ENCODE measurements at places on chromosomes 2 and 18.

- DNase-seq: no peak
These were observed 101.2 kb downstream of the ZNF236 start for GRCh38 chr18:76923485-76924085.

- no peak for DNase-seq
These were observed 37.9 kb downstream of the HPCAL1 start for GRCh38 chr2:10340593-10340975.

GRCh38 chr2:881204-881918, 69.3 kb upstream of the SNTG2 start:
- DNase-seq: no peak

- DNase-seq: no peak
These were observed 191.9 kb downstream of the MC4R start for GRCh38 chr18:60180671-60181070.

DNA sequence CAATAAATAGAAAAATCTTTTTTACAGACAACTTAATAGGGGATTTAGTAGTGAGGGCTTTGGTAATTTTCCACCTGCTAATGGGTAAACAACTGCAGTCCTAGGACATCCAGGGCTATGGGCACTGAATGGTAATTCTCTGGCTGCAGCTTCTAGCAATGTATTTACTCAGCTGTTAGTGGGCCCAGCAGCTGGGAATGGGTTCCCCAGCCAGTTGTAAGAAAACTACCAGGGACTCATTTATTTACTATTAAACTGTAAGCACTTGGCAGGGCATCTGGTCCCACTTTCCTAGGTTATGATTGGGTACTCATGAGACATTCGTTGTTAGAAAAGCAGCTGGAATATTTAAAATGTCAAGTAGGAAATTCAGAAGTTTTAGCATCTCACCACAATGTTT, 363.8 kb upstream of the TRIB2 start:
- no peak for DNase-seq

GRCh38 chr2:176088937-176089842, 3.3 kb upstream of the HOXD13 start:
- no peak for DNase-seq

- no peak for DNase-seq
These were observed 5.9 kb downstream of the CSRNP3 start for GRCh38 chr2:165475277-165476004.

DNA sequence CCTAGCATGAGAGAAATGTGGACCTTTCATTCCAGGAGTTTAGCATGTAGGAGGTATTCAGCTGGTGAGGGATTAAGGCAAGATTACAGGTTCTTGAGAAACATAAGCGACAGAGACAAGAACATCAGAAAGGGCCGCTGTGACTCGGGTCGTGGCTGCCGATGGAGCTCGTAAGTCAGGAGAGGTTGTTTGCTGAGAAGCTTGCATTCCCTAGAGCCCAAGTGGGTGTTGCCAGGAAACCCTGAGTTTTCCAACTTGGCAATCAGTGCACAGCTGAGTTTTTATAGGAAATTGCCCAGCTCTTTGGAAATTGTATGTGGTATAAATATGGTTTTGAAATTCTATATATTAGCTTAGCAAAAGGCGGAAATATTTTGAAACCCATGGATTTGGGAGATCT, 46.4 kb upstream of the CYP1B1 start:
- no peak for DNase-seq

DNA sequence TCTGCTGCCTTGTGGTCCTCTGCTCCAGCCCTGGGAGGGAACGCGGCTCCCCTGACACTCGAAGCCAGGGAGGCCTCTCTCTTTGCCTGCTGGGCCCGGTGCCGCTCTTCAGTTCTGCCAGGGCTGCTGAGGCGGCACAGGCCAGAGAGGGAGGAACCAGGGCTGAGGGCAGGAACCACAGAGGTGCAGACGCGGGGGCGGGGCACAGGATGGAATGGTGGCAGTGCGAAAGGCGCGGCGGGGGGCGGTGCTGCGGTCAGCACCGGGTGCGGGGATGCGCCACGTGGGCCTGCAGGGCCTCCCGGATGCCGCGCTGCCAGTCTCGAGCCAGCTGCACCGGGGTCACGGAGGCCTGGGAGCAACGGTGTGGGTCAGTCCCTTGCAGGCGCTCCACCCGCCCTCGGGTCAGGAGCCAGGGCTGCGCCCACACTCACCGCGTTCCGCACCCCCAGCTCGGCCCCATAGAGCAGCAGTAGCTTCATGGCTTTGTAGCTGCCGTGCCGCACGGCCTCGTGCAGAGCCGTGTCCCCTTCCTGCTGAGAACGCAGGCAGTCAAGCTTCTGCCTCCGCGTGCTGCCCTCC, 4.4 kb downstream of the ANKRD23 start:
- peak; percentile 79 for DNase-seq

DNA sequence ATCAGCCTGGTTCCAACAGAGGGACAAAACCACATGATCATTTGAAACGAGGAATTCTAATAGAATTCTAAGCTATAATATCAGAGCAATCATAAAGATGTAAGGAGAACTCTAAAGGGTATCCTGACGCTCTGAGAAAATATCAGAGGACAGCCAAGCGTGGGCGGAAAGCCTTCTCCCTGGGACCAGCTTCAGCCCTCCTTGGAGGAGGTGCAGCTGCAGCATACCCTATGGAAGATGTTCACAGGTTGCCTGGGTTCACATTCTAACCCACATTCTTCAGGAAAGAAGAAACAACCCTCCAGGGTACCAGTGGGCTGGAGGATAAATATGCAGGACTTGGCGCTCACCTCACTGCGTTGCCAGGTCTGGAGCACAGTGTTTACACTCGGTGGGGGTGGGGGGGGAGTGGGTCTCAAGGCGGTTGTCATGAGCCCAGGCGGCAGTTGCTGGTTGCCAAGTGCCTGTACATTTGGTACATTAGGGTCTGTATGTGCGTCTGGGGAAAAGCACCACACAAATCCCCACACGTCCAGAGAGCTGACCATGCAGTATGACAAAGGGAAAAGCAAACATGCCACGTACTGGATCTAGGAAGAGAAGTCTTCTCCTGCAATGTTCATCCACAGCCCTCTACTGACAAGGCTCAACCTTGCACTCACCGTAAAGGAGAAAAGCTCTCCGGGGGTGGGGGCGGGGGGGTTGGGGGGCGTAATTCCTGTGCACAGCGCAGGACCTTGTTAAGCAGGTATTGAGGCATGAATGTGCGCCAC, 80.5 kb downstream of the CDH19 start:
- no peak for DNase-seq

DNA sequence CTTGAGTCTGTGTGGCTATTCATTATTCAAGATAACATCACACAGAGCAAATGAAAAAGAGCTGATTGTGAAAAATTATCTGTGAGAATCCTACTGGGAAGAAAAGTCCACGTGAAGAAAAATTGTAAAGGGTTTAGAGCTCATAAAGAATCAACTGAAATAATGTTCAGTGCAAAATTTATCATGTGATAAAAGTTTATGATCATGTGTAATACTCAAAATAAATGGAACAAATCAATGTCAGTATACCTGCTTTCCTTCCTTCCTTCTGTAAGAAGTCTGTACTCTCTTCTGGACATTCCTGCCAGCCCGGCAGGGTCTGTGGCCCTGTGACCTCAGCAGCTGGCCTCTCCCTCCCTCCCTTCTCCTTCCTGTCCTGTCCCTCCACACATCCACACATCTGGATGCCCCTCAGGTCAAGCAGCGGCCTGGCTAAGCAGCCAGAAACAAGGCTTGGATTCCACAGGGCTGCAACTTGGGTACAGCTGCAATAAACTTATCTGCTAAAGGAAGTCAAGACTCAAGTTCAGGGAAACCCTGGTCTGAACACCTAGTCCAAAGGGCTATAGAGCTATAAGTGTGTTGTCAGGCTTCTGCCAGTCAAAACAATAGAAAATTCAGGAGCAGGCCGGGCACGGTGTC, 172.1 kb downstream of the MREG start:
- no peak for DNase-seq

DNA sequence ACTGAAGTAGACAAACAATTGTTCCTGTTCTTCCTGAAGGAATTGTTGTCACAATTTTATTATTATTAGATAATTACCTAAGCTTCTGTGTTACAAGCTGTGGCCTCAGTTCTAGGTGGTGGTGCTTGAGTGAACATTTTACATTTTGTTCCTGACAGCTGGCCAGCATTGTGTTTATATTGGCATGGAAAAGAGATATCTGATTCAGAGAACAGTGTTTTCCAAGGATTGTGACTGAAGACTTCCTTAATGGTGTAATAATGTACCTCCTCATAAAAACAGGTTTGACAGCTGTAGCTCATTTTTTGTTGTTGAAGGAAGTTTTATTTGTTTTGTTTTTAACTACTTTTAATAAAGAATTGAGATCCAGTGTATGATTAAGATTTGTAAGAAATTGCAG, 95.2 kb downstream of the EPB41L5 start:
- DNase-seq: no peak

GRCh38 chr2:96254571-96254970, 11.2 kb downstream of the TMEM127 start:
- no peak for DNase-seq

DNA sequence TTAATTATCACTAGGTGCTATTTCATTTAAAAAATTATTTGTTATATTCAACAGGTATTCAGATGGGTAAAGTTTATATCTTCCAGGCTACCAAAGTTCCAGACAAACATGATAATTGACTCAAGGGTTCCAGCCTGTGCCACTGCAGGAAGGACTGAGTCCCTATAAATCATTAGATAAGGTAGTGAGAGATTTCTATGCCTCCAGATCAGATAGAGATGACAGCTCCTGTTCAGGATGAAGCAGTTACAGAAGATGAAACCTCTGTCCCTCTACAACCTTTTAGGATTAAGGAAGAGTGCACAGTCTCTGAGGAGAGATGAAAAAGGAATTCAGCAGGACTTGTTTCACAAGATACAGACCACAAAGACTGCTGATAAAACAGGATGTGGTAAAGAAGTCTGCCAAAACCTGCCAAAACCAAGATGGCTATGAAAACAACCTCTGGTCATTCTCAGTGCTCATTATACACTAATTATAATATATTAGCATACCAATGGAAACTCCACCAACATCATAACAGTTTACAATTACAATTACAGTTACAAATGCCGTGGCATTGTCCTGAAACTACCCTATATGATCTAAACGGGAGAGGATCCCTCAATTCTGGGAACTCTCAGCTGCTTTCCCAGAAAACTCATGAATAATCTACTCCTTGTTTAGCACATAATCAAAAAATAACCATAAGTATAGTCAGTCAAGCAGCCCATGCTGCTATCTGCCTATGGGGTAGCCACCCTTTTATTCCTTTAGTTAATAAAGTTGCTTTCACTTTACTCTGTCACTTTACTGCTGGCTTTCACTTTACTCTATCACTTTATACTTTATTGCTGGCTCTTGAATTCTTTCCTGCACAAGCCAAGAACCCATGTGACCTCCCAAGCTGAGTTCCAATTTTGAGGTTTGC, 288.5 kb downstream of the PDE11A start:
- no peak for DNase-seq

DNA sequence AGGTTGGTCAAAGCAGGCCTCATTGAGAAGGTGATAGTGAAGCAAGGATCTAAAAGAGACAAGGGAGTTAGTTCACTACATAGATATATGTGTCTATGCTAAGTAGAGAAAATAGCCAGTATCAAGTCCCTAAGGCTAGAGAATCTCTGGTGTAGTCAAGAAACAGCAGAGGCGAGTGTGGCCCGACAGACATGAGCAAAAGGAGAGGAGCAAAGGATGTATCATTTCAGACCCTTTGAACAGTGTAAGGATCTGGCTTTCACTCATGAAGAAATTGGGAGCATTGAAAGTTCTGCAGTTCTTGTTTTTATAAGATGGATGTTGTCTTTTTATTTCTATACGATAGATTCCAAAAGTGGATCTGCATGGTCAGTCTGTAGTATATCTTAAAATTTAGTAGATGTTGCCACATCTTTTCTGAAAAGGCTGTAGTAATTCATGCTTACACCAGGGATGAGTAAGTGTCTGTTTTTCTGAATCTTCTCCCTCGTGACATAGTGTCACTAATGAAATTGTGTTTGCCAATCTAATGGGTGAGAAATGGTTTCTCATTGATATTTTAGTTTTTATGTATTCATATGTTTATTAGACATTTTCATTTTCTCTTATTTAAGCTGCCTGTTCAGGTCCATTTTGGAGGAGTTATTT, 18.8 kb downstream of the SP100 start:
- no peak for DNase-seq

- DNase-seq: no peak
These were observed 82.7 kb downstream of the FAM168B start for GRCh38 chr2:131010566-131010965.

GRCh38 chr18:811892-812375, at the start of gene YES1:
Gene YES1, minus strand, starts transcription at chr18:812242. Its CDS starts 55,415 bp downstream, at chr18:756827.
- no peak for DNase-seq

- no peak for DNase-seq
These were observed 8.5 kb upstream of the ANKRD62 start for GRCh38 chr18:12085136-12085535.

DNA sequence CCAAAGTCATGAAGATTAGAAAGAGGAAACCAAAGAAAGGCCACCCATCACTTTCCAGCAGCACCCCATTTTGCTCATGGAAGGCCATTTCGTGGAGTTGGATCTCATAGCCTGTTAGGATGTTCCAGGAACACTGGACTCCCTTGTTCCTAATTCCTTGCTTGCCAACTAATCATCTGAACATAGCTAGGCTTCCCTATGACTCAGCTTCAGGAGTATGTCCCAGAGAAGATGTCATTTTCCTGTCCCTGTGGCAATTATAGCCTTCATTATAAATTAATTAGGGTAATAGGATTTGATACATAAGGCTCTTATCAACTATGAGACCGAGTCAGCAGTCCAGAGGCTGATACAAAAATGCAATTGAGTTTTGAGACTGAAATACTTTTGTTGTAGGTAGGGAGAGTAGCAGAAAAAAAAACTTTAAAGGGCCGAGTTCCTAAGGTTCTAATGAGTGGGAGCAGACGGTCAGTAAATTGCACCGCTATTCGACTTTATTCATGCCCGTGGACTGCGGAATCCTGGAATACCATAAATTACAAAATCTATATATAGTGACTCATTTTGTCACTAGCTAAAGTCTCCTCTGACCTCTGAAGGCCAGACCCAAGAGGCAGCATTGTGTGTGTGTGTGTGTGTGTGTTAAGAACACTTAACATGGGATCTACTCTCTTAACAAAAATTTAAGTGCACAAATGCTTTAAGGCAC, 311.8 kb downstream of the FBXO15 start:
- no peak for DNase-seq

GRCh38 chr2:66866331-66867062, 431.6 kb downstream of the MEIS1 start:
- no peak for DNase-seq

GRCh38 chr2:240111253-240111652, 24.9 kb downstream of the COPS9 start:
- DNase-seq: no peak

Measured in activated T-cell treated with anti-CD3 and anti-CD28 coated beads, Interleukin-2, amount 50 U/mL, for 1 hour (primary cell).